Activated CD8-positive, alpha-beta memory T cell treated with anti-CD3 and anti-CD28 coated beads, Interleukin-2, amount 10 ng/mL, durations not matched to agents 7 days and 5 days (primary cell): ENCODE measurements at places on chromosomes 3 and 15. TPM values are rescaled to one million over a fixed set of nuclear protein-coding genes. Genes with fewer than 3 reads are reported as not detected.

The CAND2 gene
- 0.05 TPM for total RNA-seq

The FMN1 gene
- not detected for total RNA-seq

DNA sequence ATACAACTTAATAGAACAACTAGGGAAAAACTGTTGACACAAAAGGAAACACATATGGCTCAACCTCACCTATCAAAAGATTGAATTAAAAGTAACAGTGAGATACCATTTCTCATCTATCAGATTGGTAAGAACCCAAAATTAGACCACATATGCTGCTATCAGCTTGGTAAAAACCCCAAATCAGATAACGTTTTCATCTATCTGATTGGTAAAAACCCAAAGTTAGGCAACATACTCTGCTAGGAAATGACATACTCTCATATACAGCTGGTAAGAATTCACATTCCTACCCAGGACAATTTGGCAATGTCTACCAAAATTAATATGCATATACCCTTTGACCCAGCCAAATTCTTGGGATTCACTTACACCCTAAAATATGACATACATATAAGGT is 26.3 kb downstream of the NRG4 start:
- DNase-seq: no peak

DNA sequence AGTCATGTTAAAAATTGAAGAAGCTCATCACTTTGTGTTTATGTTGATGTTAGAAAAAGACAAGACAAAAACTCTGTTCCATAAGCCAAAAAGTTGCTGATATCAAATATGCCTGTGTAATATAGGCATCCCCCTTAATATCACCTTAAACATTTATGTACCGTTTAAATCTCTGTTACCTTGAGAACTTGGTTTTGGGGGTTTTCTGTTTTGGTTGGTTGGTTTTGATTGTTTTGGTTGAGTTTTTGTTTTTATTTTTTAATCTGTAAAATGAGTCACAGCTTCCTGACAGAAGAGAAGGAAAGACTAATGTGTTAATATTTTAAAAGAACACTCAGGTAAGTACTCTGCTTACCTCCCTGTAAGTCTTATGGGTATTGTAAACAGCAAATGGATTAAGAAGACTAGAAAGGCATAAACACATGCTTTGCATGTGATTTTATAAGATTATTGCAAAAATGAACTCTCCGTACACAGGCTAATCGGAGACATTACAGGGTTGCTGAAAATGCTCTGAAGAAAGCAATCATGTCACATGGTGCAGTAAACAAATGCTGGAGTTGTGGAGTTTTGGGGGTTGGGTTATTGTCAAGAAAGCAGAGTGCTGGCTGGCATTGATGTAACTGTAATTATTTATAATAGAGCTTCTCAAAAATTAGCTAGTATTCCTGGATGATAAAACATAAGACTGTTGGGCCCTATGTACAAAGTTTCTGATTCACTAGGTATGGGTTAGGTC is 69.5 kb upstream of the MBNL1 start:
- no peak for DNase-seq

- DNase-seq: no peak
Measured at GRCh38 chr3:160141485-160142185, 83.6 kb upstream of the C3orf80 start.
